ENCODE measurements at places on chromosomes 7 and 10.

- DNase-seq = no peak
Measured at GRCh38 chr7:102427019-102427405, 6.4 kb upstream of the ORAI2 start.

DNA sequence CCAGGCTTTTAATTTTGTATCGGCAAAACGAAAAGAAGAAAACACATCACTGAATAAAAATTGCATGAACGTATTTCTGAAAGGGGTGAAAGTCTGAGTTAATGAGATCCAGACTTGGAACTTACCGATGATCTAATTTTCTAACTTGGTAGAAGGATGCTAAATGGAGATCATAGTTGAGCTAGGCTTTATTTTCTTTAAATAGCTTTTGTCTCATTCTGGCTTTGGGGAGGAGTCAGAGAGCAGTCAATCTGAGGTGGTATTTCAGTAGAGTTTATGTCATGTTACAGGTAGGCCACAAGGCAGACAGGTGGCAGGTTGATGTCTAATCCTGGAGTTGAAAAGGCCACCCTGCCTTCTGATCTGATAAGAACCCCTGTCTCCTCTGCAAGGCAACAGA is 161.9 kb downstream of the KIAA1217 start:
- no peak for DNase-seq

DNA sequence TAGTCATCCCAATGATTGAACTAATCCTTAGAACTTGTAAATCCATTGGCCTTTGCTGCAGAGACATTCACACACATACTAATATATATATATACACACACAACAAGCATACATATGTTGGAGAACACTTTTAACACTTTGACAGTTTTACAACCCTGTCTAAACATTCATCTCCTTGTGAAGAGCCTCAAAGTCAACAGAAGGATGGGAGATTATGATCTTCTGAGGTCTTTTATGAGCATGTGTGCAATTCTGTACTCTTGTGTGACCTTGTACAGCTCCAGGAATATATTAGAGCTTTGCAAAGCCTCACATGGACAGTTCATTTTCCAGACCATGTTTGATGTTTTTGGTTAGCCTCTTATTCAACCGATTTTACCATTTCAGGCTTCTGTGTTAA is 589.0 kb downstream of the NXPH1 start:
- DNase-seq = no peak

GRCh38 chr10:3530783-3531645 is 254.0 kb downstream of the KLF6 start:
- no peak for DNase-seq

DNA sequence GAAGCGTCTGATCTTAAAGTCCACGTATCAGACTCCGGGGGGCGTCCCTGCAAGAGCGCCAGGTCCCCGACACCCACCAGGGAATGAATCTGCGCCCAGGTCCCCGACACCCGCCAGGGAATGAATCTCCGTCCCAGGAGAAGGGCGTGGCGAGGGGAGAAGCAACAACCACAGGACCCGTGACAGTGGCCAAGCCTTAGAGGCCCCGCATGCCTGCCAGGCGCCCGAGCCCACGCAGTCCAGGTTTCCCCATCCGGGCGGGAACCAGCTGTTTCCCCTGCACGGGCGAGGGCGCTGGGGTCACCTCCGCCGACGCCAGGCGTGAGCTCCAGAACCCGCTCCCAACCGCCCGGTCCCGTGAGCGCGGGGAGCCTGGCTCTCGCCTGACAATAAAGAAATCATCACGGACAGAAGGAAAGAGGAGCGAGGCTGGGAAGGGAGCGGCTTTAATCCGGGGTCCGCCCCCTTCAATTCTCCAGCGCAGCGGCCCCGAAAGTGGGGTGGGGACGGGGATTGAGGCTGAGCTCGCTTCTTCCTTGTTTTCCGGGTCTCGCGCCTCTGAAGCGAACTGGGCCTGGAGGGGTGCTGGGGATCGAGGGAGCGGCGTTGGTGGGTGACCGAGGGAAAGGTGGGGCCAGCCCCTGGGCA is 29.0 kb upstream of the BMS1 start:
- DNase-seq = no peak

- DNase-seq = no peak
Measured at GRCh38 chr7:67344481-67345193, 348.0 kb downstream of the TYW1 start.

DNA sequence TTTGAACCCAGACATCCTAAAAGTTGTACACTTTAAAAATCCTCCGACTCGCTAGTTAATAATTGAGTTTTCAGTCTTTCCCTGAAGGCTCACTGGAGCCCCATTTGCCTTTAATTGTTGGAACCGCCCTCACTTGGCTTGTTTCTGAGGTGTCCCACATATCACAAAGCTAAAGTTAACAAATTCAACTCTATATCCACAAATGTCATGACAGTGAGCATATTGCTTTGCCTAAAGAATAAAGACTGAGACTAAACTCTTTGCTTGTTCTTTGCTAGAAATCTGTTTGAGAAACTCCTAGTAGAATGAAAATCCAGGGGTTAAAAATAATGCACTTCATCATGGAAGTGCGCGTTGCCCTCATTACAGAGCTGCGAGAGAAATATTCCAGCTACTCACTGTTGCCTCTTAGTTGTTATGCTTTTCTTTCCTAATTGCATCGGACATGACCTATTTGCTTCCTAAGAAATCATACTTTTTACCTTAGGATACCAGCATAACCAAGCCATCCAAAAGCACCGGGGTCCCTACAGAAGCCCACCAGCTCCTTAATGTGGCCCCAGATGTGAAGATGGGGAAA is 752 bp downstream of the THSD7A start:
- DNase-seq = no peak

GRCh38 chr7:143375298-143376034 is 5.7 kb upstream of the ZYX start:
- no peak for DNase-seq

DNA sequence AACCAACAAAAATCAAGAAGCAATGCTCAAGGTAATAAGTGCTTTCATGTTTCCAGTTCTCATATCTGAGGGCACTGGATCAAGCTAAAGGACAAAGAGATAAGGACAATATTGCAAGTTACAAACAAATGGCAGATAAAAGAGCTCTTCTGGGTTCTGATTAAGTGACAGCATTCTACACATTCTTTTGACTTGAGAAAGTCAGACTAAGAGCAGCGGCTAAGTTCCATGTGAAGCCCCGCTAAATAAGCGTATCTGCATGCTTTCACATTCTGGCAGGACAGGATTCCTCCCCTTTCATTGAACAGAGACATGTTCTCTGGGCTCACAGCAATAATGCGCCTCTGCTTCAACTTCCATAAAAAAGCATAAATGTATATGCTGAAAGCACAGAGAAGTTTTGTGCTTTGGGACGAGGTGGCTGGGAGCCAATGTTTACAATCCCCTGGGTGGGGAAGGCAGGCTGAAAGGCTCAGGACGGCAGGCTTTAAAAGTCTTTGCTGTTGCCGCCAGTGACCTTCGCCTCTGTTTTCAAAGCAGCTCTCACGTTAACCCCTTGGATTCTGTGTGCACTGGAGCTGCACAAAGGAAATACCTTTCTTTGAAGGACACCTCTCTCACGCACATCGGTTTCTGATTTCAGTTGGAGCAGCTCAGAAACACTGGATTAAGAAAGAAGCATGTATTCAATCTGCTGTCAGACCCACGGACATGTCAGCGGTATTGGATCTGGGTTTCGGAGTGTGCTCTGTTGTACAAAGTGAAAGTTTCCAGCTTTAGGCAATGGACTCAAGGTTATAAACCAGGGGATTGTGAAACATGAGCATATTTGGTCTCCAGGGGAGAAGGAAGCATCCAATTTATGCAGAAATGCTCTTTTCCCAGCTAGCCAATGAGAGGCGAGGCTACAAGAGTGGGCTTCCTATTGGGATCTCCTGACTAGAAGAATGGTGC is 105.4 kb upstream of the FAM133B start:
- DNase-seq = no peak

GRCh38 chr10:49595713-49596492 is 14.2 kb upstream of the SLC18A3 start:
- DNase-seq = no peak

GRCh38 chr10:48523212-48523819 is 81.6 kb downstream of the ARHGAP22 start:
- no peak for DNase-seq

GRCh38 chr7:26584987-26585665 is 279.3 kb downstream of the SKAP2 start:
- no peak for DNase-seq

GRCh38 chr10:51685768-51686167 is 13.6 kb downstream of the CSTF2T start:
- no peak for DNase-seq

DNA sequence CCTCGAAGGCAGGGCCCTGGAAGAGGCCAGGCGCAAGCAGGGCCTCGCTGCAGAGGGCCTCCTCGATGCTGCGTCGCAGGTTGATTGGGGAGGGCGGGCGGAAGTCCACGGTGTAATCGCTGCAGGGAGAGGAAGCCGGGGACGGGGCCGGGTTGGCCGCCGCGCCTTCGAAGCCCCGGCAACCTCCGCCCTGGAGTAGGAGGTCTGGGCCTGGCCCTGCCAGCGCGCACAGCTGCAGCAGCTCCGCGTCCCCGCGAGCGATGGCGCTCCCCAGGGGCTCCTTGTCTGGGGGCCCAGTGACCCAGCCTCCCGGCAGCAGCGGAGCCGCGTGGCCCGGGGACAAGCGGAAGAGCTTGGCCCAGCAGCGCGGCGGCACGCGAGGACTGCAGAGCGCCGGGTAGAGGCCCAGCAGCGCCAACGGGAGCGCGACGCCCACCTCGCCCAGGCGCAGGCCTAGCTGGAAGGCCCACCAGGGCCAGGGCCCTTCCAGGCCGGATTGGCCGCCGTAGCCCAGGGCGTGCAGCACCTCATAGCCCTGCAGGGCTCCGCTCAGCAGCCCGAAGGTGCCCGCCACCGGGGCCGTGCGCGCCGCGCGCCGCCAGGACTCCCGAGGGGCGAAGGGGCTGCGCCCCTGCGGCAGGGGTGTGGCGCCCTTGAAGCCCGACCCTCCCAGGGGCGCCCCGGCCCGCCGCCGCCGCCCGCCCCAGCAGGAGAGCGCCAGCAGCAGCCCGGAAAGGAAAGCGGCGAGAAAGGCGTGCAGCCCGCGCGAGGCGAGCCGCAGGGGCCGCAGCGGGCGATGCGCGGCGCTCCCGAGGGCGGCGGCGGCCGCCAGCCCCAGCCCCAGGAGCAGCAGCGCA is 7.8 kb upstream of the RBM28 start:
- DNase-seq = no peak

DNA sequence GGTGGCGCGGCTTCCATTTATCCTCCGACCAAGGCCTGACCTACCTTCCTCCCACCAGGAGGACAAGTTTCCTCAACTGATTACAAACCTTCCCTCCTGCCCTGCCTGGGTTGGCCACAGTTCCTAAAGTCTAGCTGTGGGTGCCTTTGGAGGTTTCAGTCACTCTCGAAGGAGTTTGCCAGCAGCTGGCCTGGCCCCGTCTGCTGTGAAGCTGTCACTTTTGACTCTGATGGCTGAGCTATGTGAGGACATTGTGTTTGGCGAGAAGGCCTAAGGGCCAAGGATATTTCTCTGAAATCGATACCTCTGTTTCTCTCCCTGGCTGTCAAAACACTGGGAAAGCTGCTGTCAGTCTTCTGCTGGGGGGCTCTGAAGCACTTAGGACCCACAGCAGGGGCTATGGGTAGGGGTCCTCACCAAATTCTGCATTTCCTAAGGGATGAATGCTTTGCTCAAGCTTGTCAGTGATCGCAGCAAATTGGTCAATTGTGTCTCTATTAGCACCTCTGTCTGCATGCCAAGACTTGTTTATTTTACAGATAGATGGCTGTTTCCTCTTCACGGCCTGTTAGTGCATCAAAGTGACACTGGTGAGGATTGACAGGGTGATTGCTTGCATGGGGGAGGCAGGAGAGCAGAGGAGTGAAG is 31.9 kb upstream of the SAMD8 start:
- DNase-seq = no peak

GRCh38 chr10:78199759-78200158 is 166.1 kb downstream of the RPS24 start:
- no peak for DNase-seq

DNA sequence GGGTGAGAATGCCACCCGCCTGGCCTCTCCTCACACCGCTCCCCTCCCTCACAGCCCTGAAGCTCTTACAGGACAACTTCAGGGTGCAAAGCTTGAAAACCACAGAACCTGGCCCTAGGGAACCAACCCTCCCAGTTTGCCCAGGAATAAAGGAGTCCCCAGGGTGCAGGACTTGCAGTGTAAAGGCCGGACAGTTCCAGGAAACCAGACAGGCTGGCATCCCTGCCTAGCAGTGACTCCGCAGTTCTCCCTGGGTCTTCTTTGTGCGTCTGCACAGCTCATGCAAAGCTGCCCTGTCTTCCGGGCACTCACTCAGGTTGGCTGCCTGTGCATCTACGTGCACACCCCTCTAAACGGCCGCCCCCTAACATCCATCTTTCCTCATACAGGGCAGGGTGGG is 36.1 kb downstream of the HSPA12A start:
- no peak for DNase-seq

DNA sequence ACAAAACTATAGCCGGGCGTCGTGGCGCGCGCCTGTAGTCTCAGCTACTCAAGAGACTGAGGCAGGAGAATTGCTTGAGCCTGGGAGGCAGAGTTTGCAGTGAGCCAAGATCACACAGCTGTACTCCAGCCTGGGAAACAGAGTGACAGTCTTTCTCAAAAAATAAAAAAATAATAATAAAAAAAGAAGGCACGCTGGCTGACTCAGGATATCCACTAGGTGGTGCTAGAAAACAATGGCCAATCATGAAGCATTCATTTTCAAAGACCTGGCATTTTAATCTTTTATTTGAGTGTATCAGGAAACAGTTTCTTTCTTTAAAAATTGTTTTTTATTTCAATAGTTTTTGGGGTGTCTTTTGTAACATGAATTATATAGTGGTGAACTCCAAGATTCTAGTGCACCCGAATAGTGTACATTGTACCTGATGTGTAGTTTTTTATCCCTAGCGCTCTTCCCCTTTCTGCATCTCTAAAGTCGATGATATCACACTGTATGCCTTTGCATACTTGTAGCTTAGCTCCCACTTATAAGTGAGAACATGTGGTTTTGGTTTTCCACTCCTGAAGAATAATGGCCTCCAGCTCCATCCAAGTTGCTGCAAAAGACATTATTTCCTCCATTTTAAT is 88.6 kb downstream of the LYZL1 start:
- DNase-seq = no peak

- no peak for DNase-seq
Measured at GRCh38 chr10:97584060-97584797, at the start of gene HOGA1. Gene HOGA1, plus strand, starts transcription at chr10:97584389. Its CDS starts 315 bp downstream, at chr10:97584704.

- DNase-seq = no peak
Measured at GRCh38 chr7:113083132-113083815, 3.4 kb downstream of the GPR85 start.

GRCh38 chr10:82358486-82359099 is 483.6 kb downstream of the NRG3 start:
- DNase-seq = no peak

GRCh38 chr10:111732166-111732785 is 451.3 kb downstream of the GPAM start:
- DNase-seq = no peak

All from stimulated activated CD4-positive, alpha-beta T cell treated with anti-CD3 and anti-CD28 coated beads, Interleukin-1b, Interleukin-23, amount 100 ng/mL, for 1 hour (primary cell).